ENCODE measurements at places on chromosomes 7 and 10.

GRCh38 chr7:151198945-151199848 lies 11.1 kb downstream of the H2BK1 start:
- no peak for DNase-seq

DNA sequence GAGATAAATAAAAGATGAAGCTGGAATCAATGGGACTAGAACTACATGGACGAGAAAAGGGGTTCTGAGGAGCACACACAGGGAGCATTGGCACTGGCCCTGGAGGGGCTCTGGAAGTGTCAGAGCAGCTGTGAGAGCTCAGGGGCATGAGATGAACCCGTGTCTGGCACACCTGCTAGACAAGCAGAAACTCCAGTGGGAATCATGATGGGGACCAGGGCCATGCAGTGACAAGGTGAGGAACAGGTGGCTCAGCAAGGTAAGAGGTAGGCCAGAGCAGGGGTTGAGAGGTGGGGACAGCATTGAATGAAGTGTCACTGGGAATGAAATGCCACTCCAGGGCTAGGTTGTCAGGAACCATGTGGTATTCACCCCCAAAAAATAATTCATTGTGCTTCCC lies 588.5 kb downstream of the GRID1 start:
- no peak for DNase-seq

GRCh38 chr7:116683786-116684185 lies 11.8 kb downstream of the MET start:
- no peak for DNase-seq

GRCh38 chr10:131448171-131448570 lies 136.7 kb upstream of the TCERG1L start:
- DNase-seq = no peak

DNA sequence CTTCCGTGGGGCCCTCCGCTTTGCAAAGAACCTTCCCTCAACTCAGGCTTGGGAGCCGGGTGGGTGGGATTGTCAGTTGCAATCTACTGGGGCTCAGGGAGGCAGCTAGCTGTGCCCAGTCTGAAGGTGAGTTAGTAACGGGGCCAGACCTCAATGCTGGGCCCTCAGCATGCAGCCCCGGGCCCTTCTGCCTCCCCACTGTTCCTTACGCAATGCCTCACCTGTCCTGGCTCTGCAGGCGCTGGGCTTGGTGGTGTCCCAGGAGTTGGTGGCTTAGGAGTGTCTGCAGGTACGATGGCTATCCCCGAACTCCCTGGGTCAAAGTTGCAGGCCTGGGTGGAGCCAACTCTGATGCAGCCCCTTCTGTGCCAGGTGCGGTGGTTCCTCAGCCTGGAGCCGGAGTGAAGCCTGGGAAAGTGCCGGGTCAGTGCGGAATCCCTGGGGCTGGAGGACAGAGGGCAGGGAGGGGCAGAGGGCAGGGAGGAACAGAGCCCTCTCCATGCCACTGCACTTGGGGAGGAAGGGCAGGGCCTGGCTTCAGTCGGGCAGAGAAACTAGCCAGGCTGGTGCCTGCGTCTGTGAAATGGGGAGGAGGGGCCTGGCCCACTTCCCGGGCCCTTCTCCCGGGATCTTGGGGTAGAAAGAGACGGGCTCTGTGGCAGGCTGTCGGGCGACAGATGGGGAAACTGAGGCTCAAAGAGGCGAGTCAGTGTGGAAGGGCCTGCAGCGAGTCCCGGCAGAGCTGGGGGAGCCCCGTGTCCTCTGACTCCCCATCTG lies 15.0 kb downstream of the ELN start:
- no peak for DNase-seq

All from CD4-positive, alpha-beta T cell treated with Interleukin-12 subunit alpha and Interleukin-12 subunit beta, for 1 hour (primary cell).